BJ (cell line): ENCODE measurements at places on chromosomes 11 and 22.
A peak's percentile ranks its signal among the peaks of the same experiment; 100 is the strongest.

DNA sequence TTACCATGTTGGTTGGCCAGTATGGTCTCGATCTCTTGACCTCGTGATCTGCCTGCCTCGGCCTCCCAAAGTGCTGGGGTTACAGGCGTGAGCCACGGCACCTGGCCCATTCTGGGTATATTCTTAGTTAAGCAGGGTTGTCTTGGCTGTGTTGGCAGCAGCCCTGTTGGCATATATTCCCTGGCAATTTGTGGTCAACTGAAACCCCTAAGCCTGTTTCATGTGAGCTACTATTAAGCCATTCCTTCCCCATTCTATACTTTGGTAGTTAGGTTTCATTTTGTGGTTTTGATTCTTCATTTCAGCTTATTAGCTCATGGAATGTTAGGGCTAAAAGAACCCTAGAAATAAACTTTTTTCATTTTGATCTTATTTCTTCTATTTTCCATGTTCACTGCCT, 22.2 kb upstream of the IL18BP start:
- no peak for DNase-seq

- DNase-seq: no peak
These were observed 50.5 kb upstream of the PARVG start for GRCh38 chr22:44130076-44130711.

GRCh38 chr11:134521001-134521400, 109.0 kb upstream of the B3GAT1 start:
- DNase-seq: no peak

DNA sequence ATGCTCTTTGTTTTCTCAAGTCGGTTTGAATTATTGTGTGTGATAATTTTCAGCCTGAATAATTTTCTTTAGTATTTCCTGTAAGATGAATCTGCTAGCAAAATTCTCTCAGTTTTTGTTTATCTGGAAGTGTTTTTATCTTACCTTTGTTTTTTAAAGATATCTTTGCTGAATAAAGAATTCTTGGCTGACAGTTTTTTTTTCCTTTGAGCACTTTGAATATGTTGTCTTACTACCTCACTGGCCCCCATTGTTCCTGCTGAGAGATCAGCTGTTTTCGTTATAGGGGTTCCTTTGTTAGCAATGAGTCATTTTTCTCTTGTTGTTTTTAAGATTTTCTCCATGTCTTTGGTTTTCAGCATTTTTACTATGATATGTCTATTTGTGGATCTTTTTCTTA, 63.0 kb downstream of the HORMAD2 start:
- no peak for DNase-seq

DNA sequence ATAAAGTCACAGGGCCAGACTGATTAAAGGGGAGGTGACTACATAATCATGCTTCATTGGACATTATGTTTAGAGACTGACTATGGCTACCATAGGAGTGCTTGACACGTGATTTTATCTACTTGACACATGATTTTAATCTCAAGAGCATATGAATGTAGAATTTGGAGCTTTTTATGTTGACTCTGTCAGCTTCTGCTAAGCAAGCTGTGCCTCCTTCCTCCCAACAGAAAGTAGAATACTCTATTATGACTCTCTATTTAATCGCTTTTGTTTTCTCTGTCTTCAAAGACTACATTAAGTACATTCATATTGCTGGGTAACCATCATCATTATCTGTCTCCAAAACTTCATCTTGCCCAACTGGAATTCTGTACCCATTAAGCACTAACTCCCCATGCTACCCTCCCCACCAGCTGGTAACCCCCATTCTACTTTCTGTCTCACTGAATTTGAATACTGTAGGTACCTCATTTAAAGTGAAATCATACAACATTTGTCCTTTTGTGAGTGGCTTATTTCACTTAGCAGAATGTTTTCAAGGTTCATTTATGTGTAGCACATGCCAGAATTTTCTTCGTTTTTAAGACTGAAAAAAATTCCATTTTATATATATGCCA, 24.7 kb upstream of the ANGPTL5 start:
- no peak for DNase-seq

- DNase-seq: no peak
These were observed 426.1 kb downstream of the NTM start for GRCh38 chr11:131796541-131796940.

DNA sequence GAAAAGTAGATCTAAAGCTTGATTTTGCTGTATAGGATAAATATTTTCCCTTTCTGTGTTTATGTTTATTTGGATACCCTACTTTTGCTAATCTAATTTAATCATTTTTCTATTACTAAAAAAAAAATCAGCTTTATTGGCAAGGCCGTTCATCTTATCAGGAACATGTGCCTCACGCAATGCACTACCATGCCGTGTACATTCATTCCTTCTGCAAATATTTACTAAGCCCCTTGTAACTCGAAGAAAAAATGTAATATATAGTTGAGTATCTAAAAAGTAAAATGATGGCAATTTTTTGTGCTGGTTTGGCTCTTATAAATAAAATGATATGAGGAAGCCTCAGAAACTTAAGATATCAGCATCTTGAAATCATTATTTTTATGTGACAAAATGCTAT, 8.9 kb downstream of the UVRAG start:
- DNase-seq: no peak

DNA sequence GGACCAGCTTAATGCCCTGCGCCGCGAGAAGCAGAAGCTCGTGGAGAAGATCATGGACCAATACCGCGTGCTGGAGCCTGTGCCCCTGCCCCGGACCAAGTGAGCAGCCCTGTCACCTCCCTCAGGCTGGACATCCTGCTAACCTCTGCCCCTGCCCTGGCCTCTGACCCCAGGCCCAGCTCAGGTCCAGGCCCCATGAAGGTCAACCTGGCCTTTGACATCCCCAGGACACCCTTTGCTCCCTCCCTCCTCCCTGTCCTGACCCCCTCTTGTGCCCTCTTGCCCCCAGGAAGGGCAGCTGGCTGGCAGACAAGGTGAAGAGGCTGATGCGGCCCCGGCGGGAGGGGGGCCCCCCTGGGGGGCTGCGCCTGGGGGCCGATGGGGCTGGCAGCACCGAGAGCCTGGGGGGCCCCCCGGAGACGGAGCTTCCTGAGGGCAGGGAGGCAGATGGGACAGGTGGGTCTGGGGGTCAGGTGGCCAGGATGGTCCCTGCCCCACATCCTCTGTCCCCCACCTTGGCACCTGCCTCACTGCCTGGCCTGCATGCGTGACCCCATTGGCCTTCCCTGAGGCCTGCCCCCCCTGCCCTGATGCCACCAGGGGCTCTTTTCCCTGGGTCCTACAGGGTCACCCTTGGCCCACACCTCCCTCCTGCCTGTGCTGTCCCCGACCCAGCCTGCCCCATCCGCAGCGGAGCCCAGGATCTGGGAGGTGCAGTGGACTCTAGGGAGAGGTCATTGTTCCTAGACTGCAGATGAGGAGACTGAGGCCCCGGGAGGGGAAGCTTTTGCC, 5.1 kb upstream of the RPS6KA4 start:
- no peak for DNase-seq

GRCh38 chr11:67032830-67033551, 10.1 kb downstream of the SYT12 start:
- peak; percentile 59 for DNase-seq

DNA sequence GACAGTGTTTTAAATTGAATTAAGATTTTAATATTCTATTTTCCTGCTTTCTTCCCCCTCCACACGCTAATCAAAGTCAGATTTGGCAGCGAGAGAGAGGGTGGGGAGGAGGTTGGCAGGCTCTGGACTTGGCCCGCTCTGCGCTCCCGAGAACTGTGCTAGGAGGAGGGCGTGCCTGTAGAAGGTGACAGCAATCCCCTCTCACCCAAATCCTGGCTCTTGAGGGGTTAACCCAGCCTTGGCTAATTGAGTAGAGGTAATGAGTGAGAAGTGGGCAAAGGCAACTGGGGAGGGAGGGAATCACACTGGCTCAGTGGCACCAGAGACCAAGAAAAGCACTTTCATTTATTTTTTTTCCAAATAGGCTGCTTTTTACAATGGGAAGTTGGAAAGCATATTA, 42.2 kb downstream of the BUD13 start:
- no peak for DNase-seq

- DNase-seq: no peak
These were observed 309.6 kb downstream of the OPCML start for GRCh38 chr11:133222425-133223330.
